Left lung (tissue), 14 donors: ENCODE measurements at places on chromosomes 16 and 17. TPM values are rescaled to one million over a fixed set of nuclear protein-coding genes. Genes with fewer than 3 reads are reported as not detected.
A peak's percentile ranks its signal among the peaks of the same experiment; 100 is the strongest.

The PRAC2 gene
- not detected for polyA plus RNA-seq

- no peak for DNase-seq
Measured at GRCh38 chr16:10305912-10306311, 79.9 kb upstream of the ATF7IP2 start.

The CDT1 gene
- polyA plus RNA-seq: 12.1 TPM

DNA sequence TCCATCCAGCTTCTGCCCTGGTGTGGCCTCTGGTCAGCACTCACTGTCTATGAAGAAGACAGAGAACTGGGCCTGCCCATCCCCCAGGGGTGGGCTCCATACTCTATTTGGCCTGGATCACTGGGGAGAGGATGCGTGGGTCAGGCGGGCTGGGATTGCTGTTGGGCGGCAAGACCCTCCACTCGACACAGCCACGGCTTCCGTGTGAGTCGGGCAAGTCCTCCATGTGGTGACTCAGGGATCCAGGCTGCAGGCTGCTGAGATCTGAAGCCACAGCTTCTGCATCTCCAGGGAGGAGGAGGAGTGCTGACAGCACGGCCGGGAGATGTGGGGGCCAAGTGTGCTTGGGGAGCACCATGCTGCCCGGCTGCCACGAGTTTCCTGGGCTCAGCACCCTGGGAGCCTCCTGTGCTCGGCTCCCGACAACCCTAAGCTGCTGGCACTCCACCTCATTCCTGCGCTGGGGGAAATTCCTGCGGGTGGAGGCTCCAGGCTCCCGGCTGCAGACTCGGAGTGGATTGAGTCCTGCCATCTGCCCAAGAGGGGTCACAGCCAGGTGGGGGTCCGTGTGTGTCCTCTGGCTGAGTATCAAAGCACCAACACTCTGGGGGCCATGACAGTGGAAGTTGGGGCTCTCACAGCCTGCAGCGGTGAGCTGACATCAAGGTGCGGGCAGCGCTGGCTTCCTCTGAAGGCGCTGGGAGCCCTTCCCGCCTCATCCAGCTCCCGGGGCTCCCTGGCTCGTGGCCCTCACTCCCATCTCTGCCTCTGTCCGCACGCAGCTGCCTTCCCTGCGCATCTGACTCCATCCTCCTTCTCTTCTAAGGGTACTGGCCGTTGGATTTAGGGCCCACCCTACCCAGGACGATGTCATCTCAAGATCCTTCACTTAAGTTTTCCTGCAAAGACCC lies 24.4 kb upstream of the CBFA2T3 start:
- peak; percentile 50 for DNase-seq

- DNase-seq: no peak
Measured at GRCh38 chr17:3867606-3868005, 21.6 kb upstream of the NCBP3 start.

DNA sequence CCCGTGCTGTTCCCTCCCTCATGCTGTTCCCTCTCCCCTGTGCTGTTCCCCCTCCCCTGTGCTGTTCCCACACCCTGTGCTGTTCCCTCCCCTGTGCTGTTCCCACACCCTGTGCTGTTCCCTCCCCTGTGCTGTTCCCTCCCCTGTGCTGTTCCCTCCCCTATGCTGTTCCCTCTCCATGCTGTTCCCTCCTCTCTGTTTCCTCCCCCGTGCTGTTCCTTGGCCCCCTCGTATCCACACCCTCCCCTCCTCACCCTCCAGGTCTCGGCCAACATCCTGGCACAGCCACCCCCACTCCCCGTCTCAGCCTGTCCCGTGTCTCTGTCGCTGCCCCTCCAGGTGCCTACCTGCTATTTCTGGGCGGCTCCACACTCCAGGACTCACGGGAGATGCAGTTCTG lies 48.5 kb upstream of the ZC3H18 start:
- no peak for DNase-seq

GRCh38 chr16:12971241-12971640 lies 69.8 kb downstream of the SHISA9 start:
- DNase-seq: no peak

DNA sequence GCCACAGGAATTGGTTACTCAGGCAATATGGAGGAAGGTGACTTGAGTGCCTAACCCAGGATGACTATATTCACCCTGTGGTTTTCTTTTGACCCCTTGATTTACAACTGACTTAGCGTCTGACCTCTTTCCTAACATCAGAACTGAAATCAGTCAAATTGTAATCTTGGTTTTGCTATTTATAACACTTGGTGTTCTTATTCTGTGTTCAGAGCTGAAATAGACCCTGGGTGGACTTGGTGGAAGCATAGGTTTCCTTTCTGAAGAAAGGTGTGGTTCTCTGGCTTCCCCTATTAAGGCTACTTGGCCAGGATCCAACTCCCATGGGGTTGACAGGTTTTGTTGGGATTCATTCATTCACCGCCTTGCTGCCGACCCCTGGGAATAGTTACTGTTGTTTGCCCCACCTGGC lies 80.8 kb downstream of the CLEC16A start:
- no peak for DNase-seq

DNA sequence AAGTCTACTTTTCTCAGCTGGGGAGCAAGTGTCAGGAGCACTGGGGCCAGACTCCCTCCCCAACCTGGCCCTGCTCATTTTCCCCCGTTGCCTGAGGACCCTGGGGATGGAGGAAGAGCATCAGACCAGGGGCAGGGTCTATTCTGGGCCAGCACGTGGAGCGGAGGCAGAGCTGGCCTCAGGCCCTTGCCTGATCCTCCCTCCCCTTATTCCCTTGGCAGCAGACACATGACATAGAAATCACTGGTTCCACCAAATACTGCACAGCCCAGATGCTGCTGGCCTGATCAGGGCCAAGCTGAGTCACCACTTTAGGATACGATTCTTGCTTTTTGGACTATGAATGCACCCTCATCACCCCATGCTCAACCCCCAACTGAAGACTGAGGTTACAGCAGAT lies 15.8 kb upstream of the AGRP start:
- DNase-seq: no peak

The GDPD3 gene
- 17.4 TPM for polyA plus RNA-seq

GRCh38 chr17:81331527-81332043 lies 36.5 kb upstream of the SLC38A10 start:
- peak; percentile 71 for DNase-seq

The TEX14 gene
- polyA plus RNA-seq: 1.6 TPM

DNA sequence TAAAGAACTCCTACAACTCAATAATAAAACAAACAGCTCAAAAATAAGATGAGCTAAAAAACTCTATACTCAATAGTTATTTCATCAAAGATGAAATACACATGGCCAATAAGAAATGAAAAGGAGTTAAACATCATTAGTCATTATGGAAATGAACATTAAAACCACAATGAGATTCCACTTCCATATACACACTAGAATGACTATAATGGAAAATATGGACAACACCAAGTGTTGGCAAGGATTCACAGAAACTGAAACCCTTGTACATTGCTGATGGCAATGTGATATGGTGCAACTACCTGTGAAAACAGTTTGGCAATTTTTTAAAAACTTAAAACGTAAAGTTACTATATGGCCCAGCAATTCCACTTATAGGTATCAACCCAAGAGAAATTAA lies 91.4 kb downstream of the GRIN2A start:
- no peak for DNase-seq
